ENCODE measurements at places on chromosomes 7 and 10. TPM values are rescaled to one million over a fixed set of nuclear protein-coding genes. Genes with fewer than 3 reads are reported as not detected.

Gene GIMAP5
- 47.6 TPM for total RNA-seq

Gene CAMK1D
- 16.0 TPM for total RNA-seq

GRCh38 chr10:113965077-113965476 is 78.6 kb upstream of the ADRB1 start:
- DNase-seq: no peak

DNA sequence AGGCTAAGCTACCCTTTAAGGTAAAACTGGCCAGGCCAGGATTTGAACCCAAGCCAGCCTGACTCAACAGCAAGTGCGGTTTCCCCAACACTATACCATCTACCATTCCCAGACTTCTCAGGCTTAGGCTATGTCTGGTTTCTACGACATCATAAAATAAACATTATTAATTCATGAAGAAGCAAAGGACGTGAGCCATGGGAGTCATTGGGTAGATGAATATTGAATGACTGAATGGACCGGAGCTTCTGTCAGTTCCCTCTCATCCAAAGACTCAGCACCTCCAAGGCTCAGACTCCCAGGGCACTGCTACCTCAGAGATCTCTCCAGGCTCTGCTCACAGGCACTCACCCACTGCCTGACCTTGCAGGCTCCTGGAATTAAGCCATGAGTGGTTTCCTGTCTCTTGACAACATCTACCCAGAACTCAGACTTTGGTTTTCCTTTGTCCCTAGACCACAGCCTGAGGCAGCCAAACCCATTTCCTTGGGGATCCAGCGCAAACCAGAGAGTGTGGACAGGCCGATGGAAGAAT is 64.6 kb upstream of the STEAP1B start:
- no peak for DNase-seq

All from activated CD4-positive, alpha-beta T cell treated with anti-CD3 and anti-CD28 coated beads for 36 hours (primary cell).